ENCODE measurements at places on chromosomes 16 and 17. TPM values are rescaled to one million over a fixed set of nuclear protein-coding genes. Genes with fewer than 3 reads are reported as not detected.

DNA sequence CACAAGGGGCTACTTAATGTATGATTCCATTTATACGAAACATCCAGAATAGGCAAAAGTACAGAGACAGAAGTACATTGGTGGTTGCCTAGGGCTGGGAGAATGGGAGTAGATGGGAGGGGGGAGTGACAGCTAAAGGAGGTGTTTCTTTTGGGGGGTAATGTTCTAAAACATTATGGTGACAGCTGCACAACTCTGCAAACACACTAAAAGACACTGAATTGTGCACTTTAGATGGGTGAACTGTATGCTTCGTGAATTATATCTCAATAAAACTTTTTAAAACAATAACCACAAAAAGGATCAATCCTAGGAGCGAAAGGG, 661 bp downstream of the LYRM9 start:
- H3K27me3 ChIP-seq: no peaks in the 10 kb centered on the region
- DNase-seq: no peak
- H3K27ac ChIP-seq: peak overlapping the region; percentile 88
- H3K36me3 ChIP-seq: no peaks in the 10 kb centered on the region
- peaks cover 60% of the 10 kb centered on the region for H3K4me1 ChIP-seq
- H3K4me3 ChIP-seq: peak overlapping the region; percentile 94

GRCh38 chr17:50943575-50943933, 77.4 kb upstream of the TOB1 start:
- H3K4me3 ChIP-seq: peak overlapping the region; percentile 54
- no peaks in the 10 kb centered on the region for H3K27me3 ChIP-seq
- peak; percentile 12 for DNase-seq
- H3K36me3 ChIP-seq: no peaks in the 10 kb centered on the region
- peak overlapping the region; percentile 91 for H3K27ac ChIP-seq

DNA sequence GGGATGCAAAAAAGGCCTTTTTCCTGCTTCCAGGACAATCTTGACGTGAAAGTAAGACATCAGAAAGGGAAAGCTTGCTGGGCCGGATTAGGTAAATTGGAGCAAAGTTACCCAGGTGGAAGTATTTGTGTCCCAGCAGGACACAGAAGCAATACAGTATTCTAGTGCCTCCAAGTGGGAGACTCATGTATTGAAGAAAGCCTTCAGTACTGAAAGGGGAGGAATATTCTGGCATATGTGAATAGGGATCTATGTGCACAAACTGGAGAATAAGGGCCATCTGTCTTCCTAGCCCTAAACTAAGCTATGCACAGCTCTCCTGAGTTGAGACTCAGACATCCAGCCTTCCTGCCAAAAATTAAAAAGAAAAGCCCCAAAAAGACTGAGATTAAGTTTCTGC, 327.3 kb upstream of the CDH8 start:
- no peak overlapping the region for H3K4me3 ChIP-seq
- H3K36me3 ChIP-seq: no peaks in the 10 kb centered on the region
- H3K27me3 ChIP-seq: no peaks in the 10 kb centered on the region

- no peak overlapping the region for H3K4me3 ChIP-seq
- no peaks in the 10 kb centered on the region for H3K4me1 ChIP-seq
- H3K36me3 ChIP-seq: no peaks in the 10 kb centered on the region
- no peaks in the 10 kb centered on the region for H3K27me3 ChIP-seq
- no peak for DNase-seq
Observed at GRCh38 chr16:26087091-26087490, 395.3 kb downstream of the HS3ST4 start.

DNA sequence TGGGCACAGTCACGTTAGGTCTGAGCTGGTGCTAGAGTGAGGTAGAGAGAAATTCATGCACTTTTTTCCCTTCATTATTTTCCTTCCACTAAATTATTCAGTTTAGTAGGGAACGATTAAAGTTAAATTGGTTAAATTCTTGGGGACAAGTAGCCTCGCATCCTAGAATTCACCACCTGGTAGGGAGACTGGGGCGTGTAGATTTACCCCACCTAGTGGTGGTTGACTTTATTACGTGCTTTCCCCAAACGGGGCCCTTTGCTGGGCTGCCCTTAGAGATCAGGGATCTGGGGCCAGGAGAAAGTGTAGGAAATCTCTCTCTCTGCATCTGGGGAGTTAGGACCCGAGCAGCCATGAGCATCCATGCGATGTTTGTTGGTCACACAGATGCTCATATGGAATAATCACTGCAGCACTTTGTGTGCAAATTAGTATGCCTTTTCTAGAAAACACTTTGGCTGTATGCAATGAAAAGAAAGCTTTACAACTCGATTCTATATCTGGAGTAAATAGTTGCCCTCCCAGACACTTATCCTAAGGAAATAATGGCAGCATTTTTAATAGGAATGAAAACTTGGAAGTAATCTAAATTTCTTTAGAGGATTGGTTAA, 107.0 kb downstream of the PLCG2 start:
- no peaks in the 10 kb centered on the region for H3K27me3 ChIP-seq
- no peak overlapping the region for H3K4me3 ChIP-seq
- H3K4me1 ChIP-seq: no peaks in the 10 kb centered on the region
- DNase-seq: no peak
- H3K27ac ChIP-seq: no peak overlapping the region
- H3K36me3 ChIP-seq: no peaks in the 10 kb centered on the region

CNGB1 gene
- total RNA-seq: not detected

SCNN1G gene
- total RNA-seq: not detected

ABCA6 gene
- 308 TPM for total RNA-seq
